Putamen (tissue), 1 donor: ENCODE measurements at places on chromosomes 1 and 21.

GRCh38 chr1:75124510-75124909 lies 9.7 kb upstream of the LHX8 start:
- no peak for DNase-seq

DNA sequence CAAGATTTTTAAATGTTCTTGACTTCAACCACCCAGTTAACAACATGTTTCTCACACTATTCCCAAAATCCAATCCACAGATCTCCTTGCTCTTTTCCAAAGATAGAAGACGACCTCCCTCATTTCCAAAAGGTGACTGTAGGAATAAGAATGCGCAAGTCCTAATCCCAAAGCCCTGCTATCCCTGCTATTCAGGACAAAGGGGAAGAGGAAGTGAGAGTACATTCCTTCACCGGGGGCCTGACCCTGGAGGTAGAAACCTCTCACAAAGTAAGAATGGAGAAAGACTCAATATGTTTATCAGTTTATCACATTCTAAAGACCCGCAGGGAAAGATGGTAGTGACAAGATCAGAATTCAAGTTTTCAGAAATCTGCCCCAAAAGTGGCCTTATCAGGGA lies 55.7 kb downstream of the PLEKHA6 start:
- DNase-seq, result no peak

- DNase-seq, result no peak
Observed at GRCh38 chr1:76949503-76949902, 82.2 kb downstream of the ST6GALNAC5 start.

- DNase-seq, result no peak
Observed at GRCh38 chr1:107810291-107810951, 154.6 kb downstream of the VAV3 start.

DNA sequence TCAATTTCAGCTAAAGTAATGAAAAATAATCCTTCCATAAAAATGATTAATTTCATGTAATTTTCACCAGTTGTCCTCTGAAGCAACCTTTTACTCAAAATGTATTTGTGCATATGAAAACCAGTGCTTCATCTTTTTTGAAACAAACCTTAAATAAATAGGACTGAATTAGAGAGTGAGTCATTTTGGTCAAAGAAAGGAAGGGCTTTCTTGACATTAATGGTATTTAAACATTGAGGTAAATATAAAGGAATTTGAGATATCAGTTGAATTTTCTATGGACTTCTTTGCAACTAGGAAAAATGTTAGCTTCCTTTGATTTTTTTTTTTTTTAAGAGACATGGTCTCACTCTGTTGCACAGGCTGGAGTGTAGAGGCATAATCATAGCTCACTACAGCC lies 38.7 kb downstream of the SNX7 start:
- no peak for DNase-seq

GRCh38 chr1:184158896-184159681 lies 107.6 kb downstream of the TSEN15 start:
- DNase-seq, result no peak

GRCh38 chr1:27451343-27451742 lies 38.6 kb downstream of the WASF2 start:
- no peak for DNase-seq

- DNase-seq, result no peak
Observed at GRCh38 chr1:84339503-84339902, 38.0 kb downstream of the SAMD13 start.

- DNase-seq, result peak; percentile 34
Observed at GRCh38 chr21:27564684-27565301, 597.9 kb upstream of the ADAMTS5 start.

- DNase-seq, result no peak
Observed at GRCh38 chr1:211480941-211481545, 10.9 kb downstream of the RD3 start.

DNA sequence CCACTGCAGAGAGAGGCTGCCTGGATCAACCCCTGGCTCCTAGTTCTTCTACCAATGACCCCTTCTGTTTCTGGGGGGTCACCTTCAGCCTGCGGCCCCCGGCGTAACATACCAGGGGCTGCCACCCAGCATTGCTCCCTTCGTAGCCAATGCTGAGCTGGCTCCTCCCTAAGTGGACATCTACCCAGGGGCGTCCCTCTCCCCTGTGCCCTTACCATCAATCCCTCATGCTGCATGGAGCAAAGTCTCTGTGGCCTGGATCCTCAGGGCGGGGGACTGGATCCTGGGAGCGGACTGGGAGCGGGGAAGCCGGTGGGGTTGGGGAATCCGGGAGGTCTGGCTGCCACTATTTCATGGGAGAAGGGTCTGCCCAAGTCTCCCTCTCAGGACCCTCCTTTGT lies 28.6 kb downstream of the TRIM67 start:
- DNase-seq, result no peak

DNA sequence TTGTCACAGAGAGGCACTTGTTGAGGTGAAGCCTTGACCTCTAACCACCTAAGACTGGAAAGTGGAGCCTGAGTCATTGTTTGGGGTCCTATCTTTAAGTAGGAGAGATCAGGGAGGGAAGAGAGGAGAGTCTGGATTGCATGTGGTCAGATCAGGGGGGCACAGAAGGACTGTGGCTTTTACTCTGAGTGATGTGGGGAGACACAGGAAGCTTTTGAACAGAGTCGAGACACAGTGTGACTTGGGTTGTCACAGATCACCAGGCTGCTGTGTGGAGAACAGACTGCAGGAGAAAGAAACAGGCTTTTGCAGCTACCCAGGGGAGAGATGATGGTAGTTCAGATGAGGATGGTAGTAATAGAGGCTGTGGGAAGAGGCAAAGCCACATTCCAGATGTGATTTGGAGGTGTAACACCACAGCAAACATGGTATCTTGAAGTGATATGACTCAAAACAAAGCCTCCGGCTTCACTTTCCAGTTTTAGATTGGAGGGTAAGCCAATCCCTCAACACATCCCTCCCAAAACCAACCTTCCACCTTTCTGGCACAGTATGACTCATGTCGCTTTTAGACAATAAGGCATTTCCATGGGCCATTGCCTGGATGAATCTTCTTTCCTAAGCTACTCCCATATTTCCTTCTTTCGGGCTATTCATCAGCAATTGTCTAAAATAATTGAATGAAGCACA lies 125.8 kb upstream of the SLC44A3 start:
- no peak for DNase-seq

DNA sequence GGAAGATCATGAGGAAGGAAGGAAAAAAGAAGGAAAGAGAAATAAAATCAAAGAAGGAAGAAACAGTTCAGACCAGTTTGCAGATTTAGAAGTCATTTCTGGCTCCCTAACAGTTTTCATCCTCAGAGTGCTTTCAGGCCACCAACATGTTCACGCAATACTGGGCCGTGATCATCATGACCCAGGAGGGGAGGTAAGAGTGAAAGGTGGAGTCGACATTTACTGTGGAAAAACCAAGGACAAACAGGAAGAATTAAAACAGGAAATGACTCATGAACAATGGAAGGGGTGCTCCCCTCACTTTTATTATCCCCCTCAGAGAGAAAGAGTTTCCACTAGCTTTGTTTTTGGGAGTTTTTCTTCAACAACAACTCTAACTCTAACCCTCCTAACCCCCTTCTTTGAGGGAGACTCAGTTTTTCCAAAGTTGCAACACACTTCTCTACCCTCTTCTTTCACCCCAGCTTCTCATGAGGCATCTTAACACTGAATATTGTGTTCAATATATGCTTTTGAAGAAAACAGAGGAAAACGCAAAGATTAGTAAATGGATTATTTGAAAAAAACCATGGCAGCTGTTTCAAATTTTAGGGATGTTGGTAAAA lies 60.4 kb downstream of the VANGL2 start:
- no peak for DNase-seq

DNA sequence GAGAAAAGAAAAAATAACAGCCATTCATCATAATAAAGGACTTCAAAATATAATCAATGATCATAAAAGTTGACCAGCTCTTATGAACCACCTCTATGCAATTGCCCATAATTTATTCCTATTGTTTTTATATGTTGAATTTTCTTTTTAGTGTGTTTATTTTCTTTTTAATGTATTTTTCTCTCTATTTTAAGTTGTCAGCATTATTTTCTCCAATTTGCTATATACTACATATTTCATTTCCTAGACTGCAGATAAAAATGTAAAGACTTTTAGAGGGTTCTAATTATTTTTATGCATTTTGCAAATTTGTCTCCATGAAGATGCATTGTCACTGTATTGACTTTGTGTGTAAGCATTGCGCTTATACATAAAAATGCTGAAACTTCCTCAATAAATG lies 58.4 kb downstream of the MROH9 start:
- no peak for DNase-seq

DNA sequence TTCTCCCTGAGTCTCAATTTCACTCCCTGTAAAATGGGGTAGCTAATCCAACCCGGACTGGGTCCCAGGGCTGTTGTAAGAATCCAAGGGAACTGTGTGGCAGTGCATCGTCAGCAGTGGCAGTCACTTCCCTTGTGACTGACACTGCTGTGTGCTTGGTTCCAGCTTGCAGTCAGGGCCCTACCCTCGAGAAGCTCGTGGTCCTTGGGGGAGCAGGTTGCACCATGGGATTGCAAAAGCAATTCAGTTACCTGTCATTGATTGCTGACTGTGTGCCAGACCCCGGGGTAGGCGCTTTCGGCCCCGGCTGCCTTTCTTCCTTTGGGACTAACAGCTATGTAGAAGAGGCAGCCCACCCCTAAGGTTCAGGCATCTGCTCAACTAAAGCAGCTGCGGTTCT lies 2.9 kb downstream of the PTPRF start:
- DNase-seq, result no peak

DNA sequence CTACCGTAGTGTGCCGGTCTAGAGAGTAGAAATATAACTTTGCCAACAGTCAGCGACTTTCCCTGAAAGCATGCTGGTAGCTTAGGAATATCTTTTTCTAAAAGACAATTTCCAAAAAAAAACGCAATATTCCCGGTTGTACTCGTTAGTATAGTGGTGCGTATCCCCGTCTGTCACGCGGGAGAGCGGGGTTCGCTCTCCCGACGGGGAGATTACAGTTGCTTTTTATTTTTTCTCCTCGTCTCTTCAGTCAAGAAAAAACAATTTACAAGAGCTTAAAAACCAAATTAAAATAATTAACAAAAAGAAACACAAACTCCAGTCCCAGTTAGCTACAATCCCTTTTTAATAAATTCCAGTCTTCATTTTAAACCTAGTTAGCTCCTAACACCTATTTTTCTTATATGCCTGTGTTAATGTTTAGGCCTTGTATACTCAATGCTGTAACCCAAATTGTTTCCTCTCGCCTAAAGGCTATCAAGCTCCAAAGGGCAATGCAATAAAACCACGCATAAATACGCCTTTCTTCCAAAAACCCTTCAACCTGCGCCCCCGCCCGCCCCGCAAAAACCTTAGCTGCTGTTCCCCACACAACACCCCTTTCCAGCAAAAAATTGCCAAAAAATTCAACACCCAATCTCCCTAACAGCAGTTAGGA lies 7.8 kb downstream of the HSPA6 start:
- peak; percentile 68 for DNase-seq

GRCh38 chr21:27818847-27819246 lies 852.0 kb upstream of the ADAMTS5 start:
- no peak for DNase-seq

GRCh38 chr21:35965699-35966098 lies 94.6 kb downstream of the SETD4 start:
- no peak for DNase-seq

- no peak for DNase-seq
Observed at GRCh38 chr1:8241417-8242014, 76.4 kb upstream of the SLC45A1 start.

DNA sequence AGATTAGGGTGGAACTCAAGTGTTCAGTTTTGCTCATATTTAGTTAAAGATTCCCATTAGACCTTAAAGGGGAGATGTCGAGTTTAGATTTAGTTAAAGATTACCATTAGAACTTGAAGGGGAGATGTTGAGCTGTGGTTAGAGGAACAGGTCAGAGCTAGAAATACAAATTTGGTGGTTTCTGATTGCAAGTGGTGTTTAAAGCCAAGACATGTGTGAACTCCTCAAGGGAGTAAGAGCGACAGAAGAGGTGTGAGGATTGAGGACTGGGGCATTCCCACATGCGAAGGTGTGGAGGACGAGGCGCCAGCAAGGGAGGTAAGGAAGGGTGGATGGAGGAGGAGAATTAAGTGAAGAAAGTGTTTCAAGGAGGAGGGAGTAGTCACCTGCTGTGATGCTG lies 168.6 kb downstream of the IER5 start:
- no peak for DNase-seq

- no peak for DNase-seq
Observed at GRCh38 chr1:22711071-22711470, 432 bp downstream of the EPHB2 start.

DNA sequence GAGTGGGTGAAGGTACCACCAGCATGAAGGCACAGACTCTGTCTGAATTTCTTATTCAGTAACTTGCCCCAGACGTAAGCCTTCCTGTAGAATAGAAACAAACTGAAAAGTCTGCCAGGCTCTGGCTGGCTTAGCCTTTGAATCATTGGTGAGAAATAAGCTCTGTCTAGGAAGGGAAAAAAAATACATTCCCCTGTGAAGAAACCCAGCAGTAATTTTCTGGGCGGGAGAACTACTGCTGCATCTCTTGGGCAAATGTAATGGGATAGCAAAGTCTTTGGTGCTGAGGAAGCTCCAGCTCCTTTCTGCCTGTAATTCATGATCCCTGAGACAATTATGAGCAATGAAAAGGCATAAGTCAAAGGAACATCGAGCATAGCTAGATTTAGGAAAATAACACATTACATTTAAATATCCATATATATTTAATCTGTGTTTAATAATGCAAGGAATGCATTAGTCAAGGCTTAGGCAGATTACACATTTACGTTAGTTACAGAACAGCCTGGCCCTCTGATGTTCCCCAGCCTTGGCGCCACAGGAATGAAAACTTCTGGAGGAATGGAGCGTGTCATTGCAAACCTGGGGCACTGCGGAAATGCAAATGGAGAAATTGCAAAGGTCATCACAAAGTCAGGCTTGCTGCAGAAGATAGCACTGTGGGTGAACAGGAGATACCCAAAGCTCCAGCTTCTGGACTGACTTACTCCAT lies 216.3 kb upstream of the CAMK1G start:
- no peak for DNase-seq

GRCh38 chr1:30034105-30034626 lies 689.2 kb downstream of the MATN1 start:
- DNase-seq, result no peak
